Amniotic stem cell (primary cell): ENCODE measurements at places on chromosomes 3 and 15.

- no peak for DNase-seq
Observed at GRCh38 chr15:60005352-60006202, 1.5 kb downstream of the FOXB1 start.

DNA sequence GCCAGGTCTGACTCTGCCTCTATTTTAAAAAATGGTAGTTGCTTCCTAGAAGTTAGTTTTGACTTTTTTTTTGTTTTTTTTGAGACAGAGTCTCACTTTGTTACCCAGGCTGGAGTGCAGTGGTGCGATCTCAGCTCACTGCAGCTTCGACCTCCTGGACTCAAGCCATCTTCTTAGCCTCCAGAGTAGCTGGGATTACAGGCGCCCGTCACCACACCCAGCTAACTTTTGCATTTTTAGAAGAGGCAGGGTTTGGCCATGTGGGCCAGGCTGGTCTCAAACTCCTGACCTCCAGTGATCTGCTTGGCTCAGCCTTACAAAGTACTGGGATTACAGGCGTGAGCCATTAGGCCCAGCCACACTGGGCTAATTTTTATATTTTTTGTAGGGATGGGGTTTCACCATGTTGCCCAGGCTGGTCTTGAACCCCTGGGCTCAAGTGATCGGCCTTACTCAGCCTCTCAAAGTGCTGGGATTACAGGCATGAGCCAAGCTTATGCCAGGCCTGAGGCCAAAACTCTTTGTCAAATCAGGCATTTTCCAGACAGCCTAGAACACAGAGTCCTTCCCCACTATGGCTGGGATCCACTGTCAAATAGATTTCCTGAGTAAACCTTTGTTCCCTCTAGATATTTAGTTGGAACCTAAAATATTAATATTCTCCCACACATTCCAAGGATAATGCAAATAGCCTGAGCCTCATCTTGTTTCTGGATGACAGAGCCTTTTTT is 13.7 kb downstream of the C3orf62 start:
- DNase-seq, result no peak

- no peak for DNase-seq
Observed at GRCh38 chr15:75449585-75450306, 1.7 kb downstream of the SIN3A start.

DNA sequence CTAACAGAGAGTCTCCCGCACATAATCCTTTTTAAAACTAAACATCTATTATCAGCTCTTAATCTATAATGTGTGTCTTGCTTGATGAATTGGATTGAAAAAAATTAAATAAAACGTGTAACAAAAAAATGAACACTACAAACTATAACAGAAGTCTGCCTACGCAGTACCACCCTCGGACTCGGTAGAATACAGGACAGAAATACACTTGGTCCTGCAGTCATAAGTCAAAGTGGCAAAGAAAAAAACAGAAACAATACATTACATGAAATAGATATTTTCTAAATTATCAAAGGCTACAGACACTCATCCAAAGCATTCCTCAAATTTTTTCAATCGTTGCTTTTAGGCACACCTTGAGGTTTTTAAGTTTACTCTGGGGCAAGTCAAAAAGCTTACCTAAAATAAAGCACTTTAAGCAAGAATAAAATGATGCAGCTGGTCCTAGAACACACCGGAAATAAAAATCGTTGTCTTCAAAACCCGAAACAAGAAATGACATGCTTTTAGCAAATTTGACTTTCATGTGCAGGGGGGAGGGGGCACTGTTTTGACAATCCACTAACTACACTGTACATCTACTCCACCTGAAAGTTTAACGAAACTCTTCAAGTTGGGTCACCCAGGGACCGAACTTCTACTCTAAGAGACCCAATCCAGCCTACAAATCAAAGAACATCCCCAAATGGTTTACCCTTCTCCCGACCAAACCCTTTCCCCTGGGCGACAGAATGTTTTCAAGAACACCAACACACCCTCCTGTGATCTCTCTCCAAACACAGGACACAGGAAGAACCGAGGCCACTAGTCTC is 1.3 kb downstream of the ADAM10 start:
- DNase-seq, result no peak

GRCh38 chr3:14256561-14257342 is 78.1 kb downstream of the LSM3 start:
- no peak for DNase-seq

DNA sequence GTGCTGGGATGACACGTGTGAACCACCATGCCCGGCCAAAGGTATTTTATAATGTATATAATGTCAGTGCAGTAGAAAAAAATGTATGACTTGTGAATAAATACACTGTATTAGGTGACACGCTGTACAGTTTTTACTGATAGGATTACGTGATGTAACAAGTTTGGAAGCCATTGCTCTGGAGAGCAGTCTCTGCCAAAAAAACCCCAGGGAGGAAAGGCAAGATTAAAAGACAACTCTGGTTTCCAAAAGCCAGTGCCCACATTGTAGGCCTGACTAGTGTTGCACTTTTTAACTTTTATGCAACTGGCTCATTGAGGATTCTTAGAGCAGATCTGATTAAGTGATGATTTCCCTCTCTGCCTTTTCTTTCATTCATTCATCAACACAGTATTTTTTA is 62.0 kb upstream of the SLC2A2 start:
- no peak for DNase-seq

DNA sequence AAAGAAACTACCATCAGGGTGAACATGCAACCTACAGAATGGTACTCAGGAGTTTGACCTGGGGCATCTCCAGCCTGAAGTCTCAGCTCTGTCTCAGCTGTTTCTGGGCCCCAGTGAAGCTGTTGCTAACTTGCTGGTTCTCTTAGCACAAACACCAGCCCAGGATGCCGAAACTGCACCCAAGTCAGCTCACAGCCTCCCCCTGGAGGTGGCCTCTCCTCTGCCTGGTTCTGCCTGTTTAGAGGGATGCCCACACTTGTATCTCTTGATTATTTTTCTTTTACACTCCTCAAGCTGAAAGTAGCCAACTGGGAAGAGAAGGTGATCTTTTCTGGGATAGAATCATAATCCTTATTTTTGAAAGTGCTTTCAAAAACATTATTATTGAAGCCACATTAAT is 289.0 kb upstream of the RASGRP1 start:
- no peak for DNase-seq

GRCh38 chr3:13229273-13229949 is 156.2 kb upstream of the IQSEC1 start:
- DNase-seq, result no peak

GRCh38 chr3:196486263-196486662 is 17.3 kb downstream of the RNF168 start:
- DNase-seq, result no peak

DNA sequence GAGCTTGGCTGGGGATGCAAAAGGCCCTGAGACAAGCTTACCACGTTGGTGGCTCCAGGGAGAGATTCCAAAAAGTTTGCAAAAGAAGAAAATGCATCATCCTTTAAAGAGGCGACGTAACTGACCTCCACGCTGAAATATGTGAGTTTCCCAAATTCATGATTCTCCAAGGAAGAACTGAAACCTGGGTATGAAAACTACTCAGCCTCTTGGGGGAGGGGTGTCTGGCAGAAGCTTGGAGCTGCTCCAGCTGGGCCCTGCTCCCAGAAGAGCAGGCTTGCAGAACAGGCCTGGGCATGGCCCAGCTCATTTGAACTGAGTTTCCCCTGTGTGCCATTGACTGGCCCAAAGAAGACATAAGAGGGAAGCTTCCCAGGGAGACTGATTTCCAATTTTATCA is 20.5 kb downstream of the CPN2 start:
- no peak for DNase-seq

GRCh38 chr15:85464471-85464870 is 84.1 kb downstream of the AKAP13 start:
- no peak for DNase-seq

DNA sequence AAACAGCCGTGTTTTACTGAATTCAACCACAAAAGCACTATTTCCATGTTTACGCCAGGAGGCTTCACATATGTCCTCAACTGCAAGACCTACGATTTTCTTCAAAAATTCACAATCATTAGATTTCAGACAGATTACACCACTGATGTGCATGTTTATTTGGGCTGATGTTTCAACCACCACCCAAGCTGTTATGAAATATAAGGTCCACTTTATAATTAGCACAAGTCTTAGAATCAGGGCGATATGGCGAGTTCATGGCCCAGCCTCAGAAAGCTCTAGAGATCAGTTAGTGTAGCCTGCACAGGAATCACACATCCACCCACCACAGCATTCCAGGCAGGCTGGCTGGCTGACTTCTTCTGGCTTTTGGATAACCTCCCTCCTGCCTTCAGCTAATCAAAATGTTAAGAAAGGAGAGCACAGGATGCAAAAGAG is 15.4 kb downstream of the SH3BP5 start:
- DNase-seq, result no peak

- DNase-seq, result no peak
Observed at GRCh38 chr3:128858167-128858566, 21.3 kb upstream of the ACAD9 start.
